ENCODE measurements at places on chromosomes 3 and 15.

DNA sequence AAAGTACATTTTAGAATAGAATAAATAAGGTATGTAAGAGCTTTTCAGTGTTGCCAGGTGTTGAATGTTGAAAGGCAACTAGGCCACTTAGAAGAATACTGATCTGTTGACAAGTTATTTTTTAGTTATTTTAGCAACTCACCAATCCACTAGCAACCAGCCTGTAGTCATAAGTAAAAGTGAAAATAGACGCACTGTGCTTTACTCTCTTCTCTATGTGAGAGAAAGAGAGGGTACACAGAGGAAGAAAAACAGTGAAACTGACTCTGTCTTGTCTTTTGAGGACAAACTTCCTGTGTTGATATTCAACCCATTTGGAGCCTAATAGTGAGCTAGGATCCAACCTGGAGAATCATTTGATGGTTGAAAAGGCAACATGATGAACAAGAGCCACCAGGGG, 327.1 kb upstream of the GOLIM4 start:
- DNase-seq: no peak

DNA sequence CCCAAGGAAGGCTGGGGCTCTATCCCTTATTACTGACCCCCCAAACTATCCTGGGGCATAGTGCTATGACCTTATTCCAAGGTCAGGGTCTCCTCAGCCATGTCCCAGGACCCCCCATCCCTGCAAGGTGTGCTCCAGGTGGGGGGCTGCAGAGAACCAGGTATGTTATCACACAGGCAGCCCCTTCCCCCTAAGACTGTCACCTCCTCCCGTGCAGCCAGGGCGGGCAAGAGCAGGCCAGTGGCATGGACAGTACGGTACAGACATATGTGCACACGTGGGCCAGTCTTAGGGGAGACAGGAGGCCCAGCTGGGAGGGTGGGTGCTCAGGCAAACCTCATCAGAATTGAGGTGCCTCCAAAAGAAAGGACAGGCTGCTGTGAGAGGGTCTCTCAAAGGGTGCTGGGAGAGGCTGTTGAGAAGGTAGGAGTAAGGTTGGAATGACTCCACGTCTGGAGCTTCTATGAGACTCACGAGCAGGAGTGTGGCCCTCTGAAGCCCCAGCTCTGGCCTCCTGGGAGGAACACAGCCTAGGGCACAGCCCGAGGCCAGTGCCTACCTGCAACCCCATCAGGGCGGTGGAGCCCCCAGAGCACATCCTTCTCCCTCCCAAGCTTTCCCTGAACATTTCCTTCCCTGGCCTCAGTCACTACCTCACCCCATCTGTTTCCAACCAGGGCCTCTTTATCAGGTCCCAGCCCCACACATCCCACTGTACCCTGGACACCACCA, 1.7 kb upstream of the COL7A1 start:
- no peak for DNase-seq

DNA sequence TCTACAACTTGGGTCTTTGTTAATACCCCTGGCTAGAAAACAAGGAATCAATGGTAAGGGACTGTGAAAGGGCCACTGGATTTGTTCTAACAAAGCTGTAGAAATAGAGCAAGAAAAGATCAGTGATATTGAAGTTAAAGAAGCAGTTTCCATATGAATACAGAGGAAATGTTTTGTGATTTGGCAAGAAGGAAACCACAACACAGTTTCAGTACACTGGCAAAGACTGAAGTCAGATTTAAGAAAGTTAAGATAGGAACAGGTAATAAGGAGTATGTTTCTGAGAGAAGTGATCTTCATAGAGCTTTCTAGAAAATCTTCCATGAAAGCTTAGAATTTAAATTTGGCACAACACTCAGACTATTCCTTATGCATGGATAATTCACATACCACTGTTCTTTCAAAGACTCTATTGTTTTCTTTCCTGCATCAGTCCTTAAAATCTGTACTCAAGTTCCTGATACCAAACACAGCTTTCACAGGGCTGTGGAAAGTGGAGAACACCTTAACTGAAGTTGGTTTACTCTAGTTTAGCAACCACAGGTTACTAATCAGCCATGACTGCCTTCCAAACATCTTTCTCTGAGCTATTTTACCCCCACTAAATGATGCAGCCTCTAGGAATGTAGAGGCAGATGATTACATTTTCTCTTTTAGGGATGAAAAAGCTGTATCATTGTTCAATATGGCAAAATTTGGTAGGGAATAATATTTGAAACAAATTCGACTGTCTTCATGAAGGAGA, 32.4 kb upstream of the ALCAM start:
- no peak for DNase-seq

- DNase-seq: no peak
These were observed 45.0 kb downstream of the SMAD3 start for GRCh38 chr15:67110361-67110781.

DNA sequence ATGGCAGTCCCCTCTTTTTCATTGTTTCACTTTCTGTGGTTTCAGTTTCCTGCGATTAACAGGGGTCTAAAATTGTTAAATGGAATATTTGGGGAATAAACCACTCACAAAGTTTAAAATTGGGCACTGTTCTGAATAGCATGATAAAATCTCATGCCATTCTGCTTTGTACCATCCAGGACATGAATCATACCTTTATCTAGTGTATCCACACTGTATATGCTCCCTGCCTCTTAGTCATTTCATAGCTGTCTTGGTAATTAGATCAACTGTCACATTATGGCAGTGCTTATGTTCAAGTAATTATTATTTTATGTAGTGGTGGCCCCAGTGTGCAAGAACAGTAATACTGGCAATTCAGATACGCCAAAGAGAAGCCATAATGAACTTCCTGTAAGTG, 734.5 kb downstream of the ZPLD1 start:
- no peak for DNase-seq

- peak; percentile 43 for DNase-seq
These were observed 58.1 kb downstream of the CD200 start for GRCh38 chr3:112390783-112391641.

GRCh38 chr3:150370122-150370602, 37.9 kb upstream of the TSC22D2 start:
- no peak for DNase-seq

DNA sequence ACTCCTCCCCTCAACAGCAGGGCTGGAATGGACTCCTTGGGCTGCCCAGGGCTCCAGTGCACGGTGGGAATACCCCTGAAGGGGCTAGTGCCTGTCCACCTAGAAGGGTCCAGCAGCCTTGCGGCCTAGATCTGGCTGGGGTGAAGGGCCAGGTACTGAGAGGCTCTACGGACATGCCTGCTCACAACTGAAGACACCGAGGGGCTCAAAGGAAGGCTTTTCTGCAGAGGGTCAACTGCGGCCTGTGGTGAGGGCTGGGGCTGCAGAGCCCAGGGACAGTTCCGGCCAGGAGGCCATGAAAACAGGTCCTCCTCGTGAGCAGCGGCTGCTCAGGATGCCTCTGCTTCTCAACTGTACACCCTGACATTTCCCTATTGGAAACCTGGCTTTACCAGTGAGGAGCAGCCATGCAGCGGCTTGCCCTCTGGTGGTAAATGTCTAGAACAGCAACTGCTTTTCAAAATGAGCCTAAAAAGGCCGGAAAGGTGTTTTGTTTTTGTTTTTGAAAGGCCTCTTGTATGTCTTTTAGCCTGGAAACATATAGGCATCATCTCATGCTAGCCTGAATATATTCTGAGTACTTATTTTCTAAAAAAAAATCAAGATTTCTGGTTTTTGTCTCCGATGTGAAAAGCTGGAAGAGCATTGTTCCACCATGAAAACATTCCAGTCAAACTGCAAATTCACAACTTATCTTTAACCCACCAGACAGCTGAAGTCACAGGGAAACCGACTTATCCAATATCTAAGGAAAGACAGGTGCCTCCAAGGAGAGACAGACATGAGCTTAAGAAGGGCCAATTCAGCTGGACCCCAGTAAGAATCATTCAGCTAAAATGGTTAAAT, 163.4 kb downstream of the KLF13 start:
- no peak for DNase-seq
